ENCODE measurements at places on chromosomes 4 and X. TPM values are rescaled to one million over a fixed set of nuclear protein-coding genes. Genes with fewer than 3 reads are reported as not detected.

Gene EIF4E
- total RNA-seq = 281 TPM

Gene TMPRSS11D
- not detected for total RNA-seq

Gene SPANXN5
- not detected for total RNA-seq

Gene GALNTL6
- total RNA-seq = not detected

Gene MAGEB4
- not detected for total RNA-seq

Gene TMEM154
- 13.3 TPM for total RNA-seq

Gene ATP2B3
- not detected for total RNA-seq

Gene FREM3
- under 0.01 TPM for total RNA-seq

Gene MSANTD1
- total RNA-seq = 0.72 TPM

Gene SPP1
- total RNA-seq = 1.5 TPM

Gene ZNF595
- total RNA-seq = 32.2 TPM

Gene NAA11
- 3.9 TPM for total RNA-seq

Measured in placental pericyte (primary cell).